ENCODE measurements at places on chromosomes 7 and 10.

DNA sequence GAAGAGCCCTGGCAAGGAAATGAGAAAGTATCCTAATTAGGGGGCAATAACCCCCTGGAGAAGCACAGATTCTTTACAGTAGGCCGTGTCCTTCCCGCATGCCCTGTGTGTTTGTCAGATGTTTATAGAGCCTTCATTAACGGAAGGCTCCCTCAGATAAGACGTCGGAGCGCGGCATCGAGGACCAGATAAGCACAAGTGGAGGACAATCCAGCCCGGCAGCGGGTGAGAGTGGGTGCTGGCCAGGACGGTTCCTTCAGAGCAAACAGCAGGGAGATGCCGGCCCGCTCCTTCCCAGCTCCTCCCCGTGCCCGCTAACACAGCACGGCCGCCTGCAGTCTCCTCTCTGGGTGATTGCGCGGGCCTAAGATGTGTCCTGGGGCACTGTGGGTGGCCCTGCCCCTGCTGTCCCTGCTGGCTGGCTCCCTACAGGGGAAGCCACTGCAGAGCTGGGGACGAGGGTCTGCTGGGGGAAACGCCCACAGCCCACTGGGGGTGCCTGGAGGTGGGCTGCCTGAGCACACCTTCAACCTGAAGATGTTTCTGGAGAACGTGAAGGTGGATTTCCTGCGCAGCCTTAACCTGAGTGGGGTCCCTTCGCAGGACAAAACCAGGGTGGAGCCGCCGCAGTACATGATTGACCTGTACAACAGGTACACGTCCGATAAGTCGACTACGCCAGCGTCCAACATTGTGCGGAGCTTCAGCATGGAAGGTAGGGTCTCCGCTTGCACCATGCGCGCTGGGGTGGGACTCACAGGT is at the start of gene GDF2:
GDF2 (plus strand) TSS at position 155 of the 762 bp plus-strand sequence; CDS start at position 370, 215 bp downstream.
- no peak for DNase-seq

DNA sequence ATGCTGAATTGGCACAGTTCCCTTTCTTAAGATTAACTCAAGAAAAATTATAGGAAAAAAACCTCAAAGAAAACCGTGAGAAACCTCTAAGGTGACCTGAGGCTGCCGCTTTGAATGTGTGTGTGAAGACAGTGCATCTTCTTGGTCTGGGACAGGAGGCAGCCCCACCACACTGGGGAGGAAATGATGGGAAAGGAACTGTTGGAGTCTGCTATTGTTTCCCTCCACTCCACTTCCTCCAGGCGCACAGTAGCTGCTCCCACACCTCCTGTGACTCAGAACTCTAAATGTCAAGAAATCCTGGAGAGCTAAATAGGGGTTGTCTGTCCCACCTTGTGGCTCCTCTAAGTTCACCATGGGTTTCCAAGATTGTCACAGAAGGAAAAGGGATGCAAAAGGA is 179.4 kb downstream of the PDE1C start:
- peak; percentile 0 for DNase-seq

DNA sequence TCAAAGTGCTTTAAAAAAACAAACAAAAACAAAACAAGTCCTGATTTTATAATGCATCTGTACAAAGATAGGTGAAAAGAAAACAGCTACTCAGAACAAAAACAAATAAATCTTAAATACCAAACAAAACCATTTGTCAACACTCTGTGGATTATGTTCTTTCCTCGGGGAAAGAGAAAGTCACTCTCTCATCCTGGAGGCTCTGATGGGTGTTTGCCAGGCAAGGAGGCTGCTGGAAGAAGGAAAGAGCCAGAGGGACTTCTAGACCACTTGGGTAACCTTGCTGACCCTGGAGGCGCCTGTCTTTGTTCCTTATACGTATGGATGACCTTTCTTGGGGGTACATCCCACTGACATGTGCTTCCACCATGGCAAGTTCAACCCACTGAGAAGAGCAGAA is 92.8 kb downstream of the ZRANB1 start:
- DNase-seq = no peak

DNA sequence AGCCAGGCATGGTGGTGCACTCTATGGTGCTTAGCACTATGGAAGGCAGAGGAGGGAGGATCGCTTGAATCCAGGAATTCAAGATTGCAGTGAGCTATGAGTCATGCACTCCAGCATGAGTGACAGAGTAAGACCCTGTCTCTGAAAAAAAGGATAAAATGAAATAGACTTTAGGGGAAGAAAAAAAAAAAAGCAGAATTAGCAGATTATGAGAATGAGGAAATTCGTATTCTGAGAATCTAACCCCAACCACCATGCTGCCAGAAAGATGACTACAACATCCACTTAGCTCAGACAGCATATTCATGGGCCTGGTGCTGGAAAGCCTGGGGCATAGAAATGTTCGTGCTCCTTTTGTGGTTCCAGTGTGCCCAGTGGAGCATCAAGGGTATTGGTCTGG is 63.3 kb downstream of the TMEM26 start:
- no peak for DNase-seq

DNA sequence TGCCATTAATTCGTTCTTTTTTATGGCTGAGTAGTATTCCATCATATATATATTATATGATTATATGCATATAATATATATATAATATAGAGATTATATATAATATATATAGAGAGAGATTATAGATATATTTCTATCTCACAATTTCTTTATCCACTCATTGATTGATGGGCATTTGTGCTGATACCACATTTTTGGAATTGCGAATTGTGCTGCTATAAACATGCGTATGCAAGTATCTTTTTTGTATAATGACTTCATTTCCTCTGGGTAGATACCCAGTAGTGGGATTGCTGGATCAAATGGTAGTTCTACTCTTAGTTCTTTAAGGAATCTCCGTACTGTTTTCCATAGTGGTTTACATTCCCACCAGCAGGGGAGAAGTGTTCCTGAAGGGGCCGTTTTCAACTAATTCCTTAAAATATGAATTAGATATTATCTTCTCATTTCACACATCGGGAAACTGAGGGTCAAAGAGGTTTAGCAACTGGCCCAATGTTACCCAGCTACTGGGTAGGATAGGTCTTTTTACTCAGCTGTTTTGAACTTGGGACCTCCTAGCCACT is 16.5 kb downstream of the NFE2L3 start:
- no peak for DNase-seq

- no peak for DNase-seq
Measured at GRCh38 chr7:78055599-78055998, 257.0 kb downstream of the PHTF2 start.

DNA sequence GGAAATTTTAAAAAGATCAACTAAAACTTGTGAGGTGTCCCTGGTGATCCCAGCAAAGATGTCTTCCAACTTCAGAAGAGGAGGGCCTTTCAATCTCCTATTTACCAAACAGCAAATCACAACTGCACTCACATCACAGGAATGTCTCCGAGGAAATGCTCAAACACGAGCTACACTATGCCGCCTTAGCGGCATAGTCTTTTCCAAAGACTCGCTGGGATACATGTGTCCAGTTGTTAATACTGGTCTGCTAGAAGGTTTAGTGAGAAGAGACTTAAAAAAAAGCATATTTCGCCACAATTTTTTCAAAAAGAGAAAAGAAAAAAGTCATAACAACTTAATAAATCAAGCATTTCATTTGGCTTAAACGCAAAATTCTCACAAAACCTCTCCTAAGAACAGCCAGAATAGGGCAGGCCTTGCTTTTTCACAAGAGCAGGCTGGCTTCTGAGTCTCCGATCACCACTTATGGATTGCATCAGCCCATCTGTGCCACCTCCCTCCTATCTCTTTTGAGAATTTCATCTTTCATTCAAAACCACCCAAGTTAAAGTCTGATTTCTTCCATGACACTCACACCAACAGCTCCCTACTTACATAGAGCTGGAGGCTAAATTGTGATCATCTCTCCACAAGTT is 66.1 kb downstream of the GNA12 start:
- DNase-seq = no peak

- no peak for DNase-seq
Measured at GRCh38 chr10:2222631-2223030, 485.3 kb upstream of the ADARB2 start.

- no peak for DNase-seq
Measured at GRCh38 chr10:114195079-114195478, 15.9 kb downstream of the TDRD1 start.

DNA sequence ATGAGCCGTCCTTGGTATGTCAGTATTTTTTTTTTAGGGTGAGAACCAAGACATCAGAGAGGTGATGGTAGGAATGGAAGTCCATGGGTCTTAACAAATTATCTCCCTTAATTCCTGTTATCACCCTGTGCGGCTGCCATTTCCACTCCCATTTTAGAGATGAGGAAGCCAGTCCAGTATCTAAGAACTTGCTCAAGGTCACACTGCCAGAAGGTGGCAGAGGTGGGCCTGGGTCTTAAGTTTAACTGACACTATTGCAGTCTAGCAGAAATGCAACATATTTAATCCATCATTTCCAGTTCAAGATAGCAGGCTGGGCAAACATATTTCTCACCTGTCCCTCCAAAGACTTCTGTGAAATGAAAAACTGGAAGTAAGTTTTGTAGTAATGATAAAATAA is 108.3 kb downstream of the GLI3 start:
- DNase-seq = no peak

DNA sequence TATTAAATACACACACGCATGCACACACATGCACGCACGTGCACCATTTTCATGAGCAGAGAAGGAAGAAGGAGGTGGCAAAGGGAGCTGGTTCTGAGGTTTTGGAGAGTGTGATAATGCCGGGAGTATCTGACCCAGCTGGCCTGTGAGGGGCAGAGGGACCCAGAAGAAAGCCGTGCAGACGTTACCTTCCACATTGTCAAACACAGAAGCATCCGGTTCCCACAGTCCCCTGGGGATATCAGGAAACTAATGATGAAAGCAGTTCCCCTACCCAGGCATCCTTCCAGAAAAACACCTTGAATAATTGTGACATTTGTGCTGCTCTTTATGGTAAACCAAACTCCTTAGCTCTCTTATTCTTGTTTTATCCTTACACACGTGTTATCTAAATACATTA is 85.7 kb upstream of the FAM180A start:
- no peak for DNase-seq

- no peak for DNase-seq
Measured at GRCh38 chr7:93747019-93747418, 143.5 kb downstream of the TFPI2 start.

DNA sequence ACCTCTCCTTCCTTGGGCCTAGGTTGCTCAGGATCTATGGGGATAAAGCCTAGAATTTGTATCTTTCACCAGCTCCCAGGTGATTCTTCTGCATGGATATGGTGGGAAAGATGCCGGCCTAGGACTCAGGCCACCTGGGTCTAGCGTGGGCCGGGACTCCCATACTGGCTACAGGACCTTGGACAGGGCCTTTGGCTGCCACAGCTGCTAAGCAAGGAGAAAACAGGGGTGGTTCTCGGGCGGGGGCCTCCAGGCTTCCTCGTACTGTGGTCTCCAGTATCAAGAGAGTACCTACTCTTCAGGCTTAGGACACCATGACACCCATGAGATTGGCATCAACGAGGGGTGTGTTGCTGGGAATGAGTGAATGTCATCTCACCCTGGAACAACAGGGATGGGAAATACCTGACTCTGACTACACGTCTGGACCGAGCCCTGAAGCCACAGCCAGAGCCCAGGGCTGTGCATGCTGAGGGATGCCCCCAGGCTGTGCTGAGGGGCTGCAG is 120.3 kb upstream of the ADAM12 start:
- DNase-seq = no peak

DNA sequence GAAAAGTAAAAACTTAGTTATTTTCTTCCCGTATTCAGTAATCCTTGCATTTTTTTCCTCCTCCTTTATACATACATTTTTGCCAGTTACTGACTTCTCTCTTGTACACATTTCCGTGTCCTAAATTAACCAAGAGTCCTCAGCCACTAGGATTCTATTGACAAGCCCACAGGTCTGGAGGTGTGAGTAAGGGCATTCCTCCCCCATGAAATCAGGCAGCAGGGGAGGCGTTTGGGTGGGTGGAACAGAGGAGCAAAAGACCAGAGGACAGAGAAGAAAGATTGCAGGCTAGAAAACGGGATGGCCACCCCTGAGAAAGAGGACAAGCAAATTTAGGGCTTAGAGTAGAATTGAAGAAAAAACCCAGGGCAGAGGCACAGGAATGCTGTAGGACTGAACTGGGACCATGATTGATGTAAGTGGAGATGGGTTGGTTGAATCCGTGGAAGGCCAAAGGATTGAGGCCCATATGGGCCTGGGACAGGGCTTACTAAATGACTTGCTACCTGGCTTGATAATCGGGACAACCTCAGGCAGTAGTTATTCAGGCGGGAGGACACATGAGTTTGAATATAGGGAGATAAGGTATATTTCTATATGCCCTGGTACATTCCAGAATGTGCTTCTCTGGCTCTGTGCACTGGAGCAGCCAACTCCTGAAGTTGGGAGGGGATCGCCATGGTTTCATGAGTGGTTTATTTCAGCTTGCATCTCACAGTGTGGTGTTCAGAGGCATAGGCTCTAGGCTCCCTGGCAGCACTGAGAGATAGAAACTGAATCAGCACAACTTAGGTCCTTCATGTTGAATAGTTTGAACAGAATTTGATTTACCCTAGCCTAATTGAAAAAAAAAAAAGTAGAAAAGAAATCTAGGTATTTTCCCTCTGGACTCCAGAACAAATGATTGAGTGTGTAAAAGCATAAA is 28.0 kb downstream of the IKZF1 start:
- no peak for DNase-seq

DNA sequence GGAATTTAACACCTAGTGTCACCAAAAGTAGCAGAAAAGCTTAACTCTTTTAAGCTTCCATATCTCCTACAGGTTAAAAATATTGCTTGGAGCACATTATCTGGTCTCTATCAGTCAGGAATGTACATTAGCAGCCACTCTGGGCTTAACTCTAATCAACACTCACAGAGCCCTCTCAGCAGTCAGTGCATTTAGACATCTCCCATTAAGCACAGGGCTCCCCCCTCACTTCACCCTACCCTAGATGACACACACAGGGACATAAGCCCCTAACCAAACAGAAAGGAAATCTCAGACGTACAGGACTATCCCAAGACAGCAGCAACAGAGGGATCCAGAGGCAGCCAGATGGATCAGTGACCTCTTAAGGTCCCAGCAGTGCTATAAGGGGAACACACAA is 26.4 kb downstream of the FBXW4 start:
- no peak for DNase-seq

GRCh38 chr7:100351657-100352058 is 6.3 kb upstream of the PILRB start:
- no peak for DNase-seq

DNA sequence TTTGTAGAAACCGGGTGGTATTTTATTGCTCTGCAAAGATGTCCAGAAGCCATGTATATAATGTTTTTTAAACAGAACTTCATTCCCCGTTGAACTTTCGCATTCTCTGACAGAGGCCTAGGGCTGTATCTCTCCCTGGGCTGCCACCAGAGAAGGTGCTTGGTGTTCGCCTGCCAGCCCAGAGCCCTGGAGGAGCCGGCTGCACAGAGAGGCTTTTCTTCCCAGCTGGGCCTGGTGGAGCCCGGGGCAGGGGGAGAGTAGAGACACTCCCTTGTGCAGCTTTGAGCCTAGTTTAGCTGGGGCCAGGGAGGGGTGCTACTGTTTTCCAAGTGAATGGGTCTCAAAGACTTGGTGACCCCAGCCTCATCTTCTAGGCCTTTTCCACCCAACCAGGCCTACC is 13.6 kb upstream of the TRIM8 start:
- no peak for DNase-seq

All from glomerular endothelial cell (primary cell).